ENCODE measurements at places on chromosomes 3 and 15.

DNA sequence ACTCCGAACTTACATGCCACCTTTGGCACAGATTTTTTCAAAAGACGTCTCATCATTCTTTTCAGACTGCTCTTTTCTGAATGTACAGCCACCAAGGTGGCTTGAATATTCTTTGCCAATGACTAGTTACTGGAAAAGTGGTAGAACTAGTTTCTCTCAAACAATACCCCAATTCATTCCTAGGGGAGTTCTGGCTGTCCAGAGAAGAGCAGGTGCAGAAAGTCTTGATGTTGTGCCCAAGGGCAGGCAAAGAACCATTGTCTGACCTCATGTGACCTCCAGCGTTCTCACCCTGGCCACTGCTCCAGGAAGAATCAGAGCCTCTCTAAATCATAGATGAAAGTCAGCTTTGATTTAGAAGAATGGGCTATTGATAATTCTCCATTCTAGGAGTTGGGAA, 5.5 kb downstream of the LMOD3 start:
- DNase-seq, result no peak

- no peak for DNase-seq
These were observed 78.3 kb downstream of the NAALADL2 start for GRCh38 chr3:174937478-174937877.

DNA sequence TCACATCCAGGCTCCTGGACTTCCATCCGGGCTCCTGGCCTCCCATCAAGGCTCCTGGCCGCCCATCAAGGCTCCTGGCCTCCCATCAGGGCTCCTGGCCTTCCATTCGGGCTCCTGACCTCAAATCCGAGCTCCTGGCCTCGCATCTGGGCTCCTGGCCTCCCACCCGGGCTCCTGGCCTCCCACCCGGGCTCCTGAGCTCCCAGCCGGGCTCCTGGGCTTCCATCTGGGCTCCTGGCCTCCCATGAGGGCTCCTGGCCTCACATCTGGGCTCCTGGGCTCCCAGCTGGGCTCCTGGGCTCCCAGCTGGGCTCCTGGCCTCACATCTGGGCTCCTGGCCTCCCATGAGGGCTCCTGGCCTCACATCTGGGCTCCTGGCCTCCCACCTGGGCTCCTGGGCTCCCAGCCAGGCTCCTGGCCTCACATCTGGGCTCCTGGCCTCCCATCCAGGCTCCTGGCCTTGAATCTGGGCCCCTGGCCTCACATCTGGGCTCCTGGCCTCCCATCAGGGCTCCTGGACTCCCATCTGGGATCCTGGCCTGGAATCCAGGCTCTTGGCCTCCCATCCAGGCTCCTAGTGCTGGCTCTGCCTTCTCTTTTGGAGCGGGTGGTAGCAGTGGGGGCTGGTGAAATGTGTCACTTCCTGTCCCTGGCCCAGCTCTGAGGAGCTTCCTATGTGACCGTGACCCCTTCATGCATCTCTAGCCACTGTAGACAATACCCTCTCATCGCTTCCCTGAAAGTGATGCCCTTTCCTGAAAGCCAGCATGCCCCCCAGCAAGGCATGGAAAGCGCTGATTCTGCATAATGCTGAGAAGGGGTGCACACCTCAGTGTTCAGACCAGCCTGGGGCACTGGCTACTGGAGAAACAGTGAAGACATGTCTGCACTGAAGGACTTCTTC, 62.7 kb upstream of the BLM start:
- no peak for DNase-seq

- DNase-seq, result no peak
These were observed 31.1 kb downstream of the CYFIP1 start for GRCh38 chr15:22949074-22949547.

DNA sequence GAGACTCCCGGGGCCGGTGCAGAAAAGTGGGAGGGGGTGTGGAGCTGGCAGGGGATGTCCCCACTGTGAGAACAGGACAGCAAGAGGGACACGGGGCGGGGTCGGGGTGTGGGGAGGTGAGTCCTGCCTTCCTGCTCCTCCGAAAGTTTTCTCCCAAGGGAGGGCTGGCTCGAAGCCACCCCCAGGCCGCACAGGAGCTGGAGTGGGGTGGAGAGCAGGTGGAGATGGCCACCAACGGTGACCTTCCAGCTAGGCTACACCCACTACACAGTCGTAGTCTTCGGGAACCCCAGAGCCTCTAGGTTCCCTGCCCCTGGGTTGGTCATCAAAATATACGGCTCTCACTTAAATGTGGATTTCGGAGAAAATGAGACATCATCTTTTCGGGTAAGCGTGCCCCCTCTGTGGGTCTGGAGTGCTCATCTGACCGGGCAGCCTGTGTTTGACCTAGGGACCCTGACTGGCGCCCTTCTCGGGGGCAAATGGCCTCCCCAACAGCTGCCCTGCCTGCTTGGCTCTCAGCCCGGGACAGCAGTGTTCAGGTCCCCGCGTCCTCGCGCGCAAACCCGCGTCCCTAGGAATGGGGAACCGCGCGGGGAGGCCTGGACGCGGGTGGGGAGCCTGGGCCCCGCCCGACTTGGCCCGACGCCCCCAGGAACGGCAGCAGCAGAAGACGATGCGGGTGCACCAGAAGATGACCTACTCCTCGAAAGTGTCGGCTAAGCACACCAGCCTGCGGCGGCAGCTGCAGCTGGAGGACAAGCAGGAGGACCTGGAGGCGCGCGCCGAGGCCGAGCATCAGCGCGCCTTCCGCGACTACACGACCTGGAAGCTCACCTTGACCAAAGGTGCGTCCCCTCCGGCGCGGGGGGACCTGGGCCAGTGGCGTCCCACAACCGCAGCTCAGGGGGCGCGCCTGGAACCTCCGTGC, 21.2 kb downstream of the CFAP100 start:
- DNase-seq, result no peak

- DNase-seq, result no peak
These were observed 20.9 kb downstream of the TP63 start for GRCh38 chr3:189652042-189652441.

GRCh38 chr15:22968366-22968765, 11.8 kb downstream of the CYFIP1 start:
- no peak for DNase-seq

DNA sequence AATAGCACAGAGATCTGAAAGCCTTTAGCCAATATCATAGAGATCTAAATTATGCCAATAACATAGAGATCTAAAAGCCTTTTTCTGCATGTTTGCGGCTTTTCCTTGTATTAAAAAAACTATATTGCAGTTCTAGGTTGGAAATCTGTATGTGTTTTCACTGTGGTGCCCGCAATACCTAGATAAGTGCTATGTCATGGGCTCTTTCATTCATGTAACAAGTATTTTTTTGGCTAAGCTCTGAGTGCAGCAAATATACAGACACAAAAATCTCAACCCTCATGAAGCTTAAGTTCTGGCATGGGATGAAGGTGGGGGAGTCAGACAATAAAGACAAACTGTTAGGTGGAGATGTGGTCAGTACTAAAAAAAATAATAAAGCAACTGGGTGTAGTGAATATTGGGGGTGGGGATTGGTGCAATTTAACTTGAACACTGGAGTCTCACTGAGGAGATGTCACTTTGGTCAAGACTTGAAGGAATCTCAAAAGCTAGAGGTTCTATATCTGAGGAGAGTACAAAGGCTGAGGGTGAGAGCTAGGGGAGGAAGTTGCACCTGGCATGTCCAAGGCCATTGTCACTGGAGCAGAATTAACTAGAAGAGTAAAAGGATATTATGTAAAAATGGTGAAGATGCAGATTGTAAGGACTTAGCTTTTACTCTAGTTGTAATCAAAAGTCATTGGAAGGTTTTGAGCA, 973 bp downstream of the BUB1B start:
- DNase-seq, result no peak

- DNase-seq, result no peak
These were observed 190.5 kb upstream of the CMC1 start for GRCh38 chr3:28050885-28051284.
